ENCODE measurements at places on chromosomes 3 and 15.

- DNase-seq = no peak
These were observed 45.1 kb downstream of the CCDC191 start for GRCh38 chr3:114011059-114011797.

GRCh38 chr3:77271306-77271705, 231.4 kb downstream of the ROBO2 start:
- no peak for DNase-seq

GRCh38 chr15:77865106-77865610, 212.4 kb downstream of the TBC1D2B start:
- no peak for DNase-seq

- DNase-seq = no peak
These were observed 1.2 kb downstream of the ARPP21 start for GRCh38 chr3:35640190-35641165.

- no peak for DNase-seq
These were observed at the start of gene SLCO2A1 for GRCh38 chr3:134029734-134030378. Gene SLCO2A1 (minus strand): TSS chr3:134029925. CDS start chr3:134029802, 123 bp downstream.

- no peak for DNase-seq
These were observed 587.7 kb upstream of the NR2F2 start for GRCh38 chr15:95742836-95743235.

- no peak for DNase-seq
These were observed 119.1 kb downstream of the ATG7 start for GRCh38 chr3:11391174-11391879.

DNA sequence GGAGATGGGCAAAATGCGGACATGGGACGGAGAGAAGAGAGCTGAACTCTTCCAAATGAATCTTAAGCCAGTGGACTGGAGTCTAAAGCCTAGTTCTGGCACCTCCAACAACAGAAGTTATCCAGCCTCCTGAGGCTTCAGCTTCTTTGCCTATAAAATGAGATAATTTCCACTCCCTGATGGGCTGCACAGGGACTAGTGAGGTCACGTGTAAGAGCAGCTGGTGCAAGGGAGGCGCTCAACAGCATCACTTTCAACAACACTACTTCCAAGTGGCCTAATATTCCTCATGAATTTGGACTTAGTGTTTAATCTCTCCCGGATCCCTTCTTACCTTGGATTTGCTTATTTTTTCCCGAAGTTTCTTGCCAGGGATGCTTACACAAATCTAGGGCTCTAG, 8.7 kb downstream of the CXCR6 start:
- DNase-seq = no peak

- peak; percentile 83 for DNase-seq
These were observed 57.8 kb downstream of the STARD5 start for GRCh38 chr15:81265944-81266775.

- DNase-seq = peak; percentile 45
These were observed 227.1 kb downstream of the RPLP1 start for GRCh38 chr15:69679623-69680228.

- no peak for DNase-seq
These were observed 48.3 kb upstream of the ACP3 start for GRCh38 chr3:132268956-132269355.

- DNase-seq = no peak
These were observed 21.9 kb downstream of the PIK3CB start for GRCh38 chr3:138812806-138813205.

GRCh38 chr15:66779331-66780009, 77.4 kb downstream of the SMAD6 start:
- DNase-seq = no peak

DNA sequence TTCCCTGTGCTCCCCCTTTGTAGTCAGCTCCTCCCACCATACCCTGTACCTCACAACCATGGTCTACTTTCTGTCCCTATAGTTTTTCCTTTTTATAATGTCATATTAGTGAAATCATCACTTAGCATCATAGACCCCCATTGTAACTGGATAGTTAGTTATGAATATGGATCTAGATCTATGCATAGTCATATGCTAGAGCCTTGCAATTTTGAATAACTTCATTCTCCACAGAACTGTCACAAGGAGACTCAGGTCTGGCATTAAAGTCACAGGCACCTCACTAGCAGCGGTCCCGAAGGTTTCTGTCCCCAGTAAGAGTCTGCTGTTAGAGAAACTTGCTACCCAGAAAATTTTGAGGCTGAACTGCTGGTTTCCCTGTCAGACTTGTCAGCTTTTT, 102.0 kb upstream of the NUDT16 start:
- DNase-seq = no peak

GRCh38 chr15:30930422-30930821, 26.7 kb downstream of the FAN1 start:
- no peak for DNase-seq

- no peak for DNase-seq
These were observed 73.0 kb downstream of the MYH15 start for GRCh38 chr3:108437439-108437838.

- no peak for DNase-seq
These were observed 154.8 kb upstream of the TTC14 start for GRCh38 chr3:180447136-180447535.

Data from stimulated activated CD4-positive, alpha-beta T cell treated with anti-CD3 and anti-CD28 coated beads, Interleukin-4, amount 100 ng/mL, for 48 hours (primary cell).